Left ventricle myocardium superior (tissue), 1 donor: ENCODE measurements at places on chromosomes 4 and X. TPM values are rescaled to one million over a fixed set of nuclear protein-coding genes. Genes with fewer than 3 reads are reported as not detected.

Gene KLHL5
- total RNA-seq = 13.5 TPM

Gene IBSP
- total RNA-seq = not detected

Gene P2RY8
- 2.6 TPM for total RNA-seq

Gene FAM149A
- 12.8 TPM for total RNA-seq
